Stimulated activated CD4-positive, alpha-beta T cell treated with anti-CD3 and anti-CD28 coated beads, Interleukin-2, amount 100 ng/mL, for 48 hours (primary cell): ENCODE measurements at places on chromosomes 4 and X.

DNA sequence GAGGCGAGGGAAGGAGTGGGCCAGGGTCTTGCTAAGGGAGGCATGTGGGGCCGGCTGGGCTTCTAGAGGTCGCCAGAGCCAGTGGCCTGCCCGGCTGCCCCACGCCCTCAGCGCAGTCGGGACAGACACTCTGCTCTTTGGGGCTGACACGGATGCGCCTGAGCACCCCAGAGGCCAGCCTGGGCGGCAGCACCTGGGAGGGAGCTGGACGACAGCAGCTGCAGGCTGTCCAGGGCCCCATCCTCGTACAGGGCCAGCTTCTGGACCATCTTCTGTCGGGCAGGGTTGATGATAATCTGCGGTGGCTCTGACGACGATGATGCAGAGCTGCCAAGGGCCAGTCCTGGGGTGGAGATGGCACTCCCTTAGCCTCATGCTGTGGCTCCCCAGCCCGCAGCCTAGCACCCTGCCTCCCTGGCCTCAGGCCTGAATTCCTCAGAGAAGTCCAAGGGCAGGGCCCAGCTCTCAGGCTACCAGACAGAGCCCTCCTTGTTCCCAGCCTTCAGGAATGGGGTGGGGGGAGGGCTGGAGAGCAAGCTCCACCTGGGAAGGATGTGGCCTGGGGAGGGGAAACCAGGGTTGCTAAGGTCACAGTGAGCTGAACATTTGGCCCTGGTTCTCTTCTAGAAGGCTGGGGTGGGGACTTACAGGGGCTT lies 7.2 kb downstream of the IRAK1 start:
- no peak for DNase-seq

DNA sequence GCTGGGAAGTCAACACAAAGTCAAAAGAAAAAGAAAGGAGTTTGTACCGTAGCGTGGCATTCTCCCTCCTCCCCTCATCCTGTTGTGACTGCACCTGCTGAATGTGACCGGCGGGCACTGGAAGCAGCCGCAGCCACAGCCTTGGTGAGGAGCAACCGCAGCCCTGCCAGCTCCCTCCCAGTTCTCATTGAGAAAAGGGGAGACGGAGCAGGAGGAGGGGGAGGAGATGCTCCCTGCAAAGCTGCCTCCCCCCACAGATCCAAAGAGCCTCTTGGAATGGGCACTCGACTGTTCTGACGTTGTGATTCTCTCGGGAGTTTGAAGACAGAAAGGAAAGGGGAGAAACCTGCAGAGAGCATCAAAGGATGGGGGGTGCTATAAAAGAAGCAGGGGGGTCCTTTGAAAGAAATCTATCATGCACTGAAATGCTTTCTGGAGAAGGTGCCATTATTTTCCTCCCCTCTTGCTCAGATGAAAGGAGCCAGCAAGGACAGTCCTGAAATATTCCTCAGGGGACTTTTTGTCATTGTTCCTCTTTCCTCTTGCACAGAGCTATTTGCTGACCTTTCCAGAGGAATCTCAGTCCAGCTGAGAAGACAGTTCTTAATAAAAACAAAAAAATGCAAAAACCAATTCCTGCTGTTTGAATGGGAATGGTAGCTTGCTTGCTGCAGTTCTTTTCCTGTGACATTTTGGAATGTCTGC lies 429.7 kb downstream of the MAPK10 start:
- no peak for DNase-seq

- DNase-seq: no peak
These were observed 227.8 kb downstream of the DCLK2 start for GRCh38 chr4:150305995-150306394.

- DNase-seq: no peak
These were observed 7.5 kb upstream of the SPINK2 start for GRCh38 chr4:56828784-56829535.
